NCI-H524 (cell line): ENCODE measurements at places on chromosomes 1 and 21.

DNA sequence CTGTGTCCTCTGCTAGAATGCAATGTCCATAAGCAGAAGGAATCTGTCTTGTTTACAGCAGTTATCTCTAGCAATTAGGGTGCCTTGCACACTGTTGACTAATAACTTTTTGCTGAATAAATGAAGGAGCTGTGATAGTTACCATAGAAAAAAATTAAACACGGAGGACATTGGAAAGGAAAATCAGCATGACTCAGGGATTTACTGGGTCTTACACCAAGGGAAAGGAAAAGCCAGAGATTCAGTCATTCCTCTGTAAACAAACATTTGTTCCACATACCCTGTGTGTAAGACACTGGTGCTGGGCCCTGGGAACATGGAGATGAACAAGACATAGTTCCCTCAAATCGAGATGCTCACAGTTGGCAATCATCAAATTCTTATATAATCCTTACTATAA is 183.3 kb downstream of the PTGER3 start:
- DNase-seq = no peak

GRCh38 chr1:209160230-209160629 is 423.3 kb upstream of the CAMK1G start:
- no peak for DNase-seq

DNA sequence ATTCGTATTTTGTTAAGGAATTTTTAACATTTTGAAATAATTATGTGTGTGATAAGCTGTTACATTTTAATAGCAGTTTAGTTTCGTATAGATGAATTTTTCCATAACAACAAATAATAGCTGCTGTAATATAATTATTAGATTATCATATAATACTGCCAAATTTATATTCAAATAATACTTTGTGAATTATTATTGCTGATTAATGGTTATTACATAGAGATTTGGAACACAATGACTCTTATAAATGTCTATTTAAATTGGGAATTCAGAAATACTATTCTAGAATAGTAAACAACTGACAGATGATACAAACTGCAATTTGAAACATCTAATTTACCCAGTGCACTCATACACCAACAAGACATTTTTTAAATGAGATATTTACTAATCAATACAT is 73.2 kb upstream of the NEK7 start:
- DNase-seq = no peak

DNA sequence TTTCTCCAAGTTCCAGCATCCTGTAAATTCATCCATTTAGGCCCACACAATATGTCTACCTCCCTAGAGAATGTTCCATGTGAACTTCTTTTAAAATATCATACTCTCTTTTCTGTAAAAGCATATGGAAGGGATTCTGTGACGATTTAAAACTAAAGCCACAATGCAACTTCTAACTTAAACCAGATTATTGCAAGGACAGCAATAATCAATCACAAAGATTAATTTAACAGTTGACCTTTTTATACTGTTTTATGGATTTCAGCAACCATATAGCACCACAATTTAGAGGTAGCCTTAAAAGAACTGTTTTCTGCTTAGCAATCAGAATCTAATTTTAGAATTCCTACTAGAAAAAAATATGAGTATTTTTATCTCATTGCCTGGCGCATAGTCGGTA is 58.3 kb downstream of the DSCAM start:
- DNase-seq = no peak

- no peak for DNase-seq
Measured at GRCh38 chr1:155934936-155935590, 850 bp upstream of the KHDC4 start.
